Mucosa of descending colon (tissue), 3 donors: ENCODE measurements at places on chromosomes 3 and 15. TPM values are rescaled to one million over a fixed set of nuclear protein-coding genes. Genes with fewer than 3 reads are reported as not detected.

CCR8 gene
- total RNA-seq, result 0.36 TPM

CHDH gene
- total RNA-seq, result 24.1 TPM

DNA sequence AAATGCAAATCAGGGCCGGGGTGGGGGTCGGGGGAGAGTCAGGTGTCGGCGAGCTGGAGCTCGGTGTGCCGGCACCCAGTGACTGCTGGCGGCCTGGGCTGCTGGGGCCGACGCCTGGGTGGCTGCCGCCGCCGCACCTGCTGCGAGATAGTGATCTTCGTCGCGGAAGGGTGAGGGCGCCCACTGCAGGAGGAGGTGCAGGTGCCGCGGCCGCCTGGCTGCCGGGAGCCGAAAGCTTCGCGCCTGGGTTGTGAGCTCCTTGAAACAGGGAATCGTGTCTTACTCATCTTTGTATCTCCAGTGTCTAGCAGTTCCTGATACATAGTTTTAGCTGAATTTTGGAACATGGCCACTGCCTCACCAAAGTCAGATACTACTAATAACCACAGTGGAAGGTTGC, 64.0 kb upstream of the CPOX start:
- DNase-seq, result peak; percentile 49

DNA sequence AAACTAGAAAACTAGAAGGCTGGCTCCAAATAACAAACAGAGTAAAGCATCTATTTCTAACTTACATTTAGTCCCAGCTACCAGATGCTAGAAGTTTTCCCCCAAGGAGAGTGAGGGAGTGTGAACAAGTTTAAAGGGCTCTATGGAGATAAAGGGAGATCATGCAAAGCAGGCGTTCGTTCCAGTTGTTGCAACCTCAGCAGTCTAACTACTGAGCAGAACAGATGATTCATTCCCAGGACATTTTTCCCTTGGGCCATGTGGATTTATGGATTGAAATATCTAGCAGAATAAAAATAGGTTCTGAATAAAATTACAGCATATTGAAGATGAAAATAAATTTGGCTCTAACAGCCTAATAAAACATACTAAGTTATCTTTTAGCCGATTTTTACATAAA, 154.8 kb upstream of the TTC14 start:
- DNase-seq, result no peak

RPUSD2 gene
- 9.4 TPM for total RNA-seq

GRCh38 chr3:6805236-6805635, 55.7 kb upstream of the GRM7 start:
- no peak for DNase-seq

ISLR2 gene
- 1.1 TPM for total RNA-seq

LRRFIP2 gene
- 128 TPM for total RNA-seq

GRCh38 chr3:116306720-116307119, 138.6 kb downstream of the LSAMP start:
- DNase-seq, result no peak

GRCh38 chr3:63030666-63031065, 155.4 kb upstream of the CADPS start:
- DNase-seq, result no peak

RASGRP1 gene
- 2.6 TPM for total RNA-seq

DNA sequence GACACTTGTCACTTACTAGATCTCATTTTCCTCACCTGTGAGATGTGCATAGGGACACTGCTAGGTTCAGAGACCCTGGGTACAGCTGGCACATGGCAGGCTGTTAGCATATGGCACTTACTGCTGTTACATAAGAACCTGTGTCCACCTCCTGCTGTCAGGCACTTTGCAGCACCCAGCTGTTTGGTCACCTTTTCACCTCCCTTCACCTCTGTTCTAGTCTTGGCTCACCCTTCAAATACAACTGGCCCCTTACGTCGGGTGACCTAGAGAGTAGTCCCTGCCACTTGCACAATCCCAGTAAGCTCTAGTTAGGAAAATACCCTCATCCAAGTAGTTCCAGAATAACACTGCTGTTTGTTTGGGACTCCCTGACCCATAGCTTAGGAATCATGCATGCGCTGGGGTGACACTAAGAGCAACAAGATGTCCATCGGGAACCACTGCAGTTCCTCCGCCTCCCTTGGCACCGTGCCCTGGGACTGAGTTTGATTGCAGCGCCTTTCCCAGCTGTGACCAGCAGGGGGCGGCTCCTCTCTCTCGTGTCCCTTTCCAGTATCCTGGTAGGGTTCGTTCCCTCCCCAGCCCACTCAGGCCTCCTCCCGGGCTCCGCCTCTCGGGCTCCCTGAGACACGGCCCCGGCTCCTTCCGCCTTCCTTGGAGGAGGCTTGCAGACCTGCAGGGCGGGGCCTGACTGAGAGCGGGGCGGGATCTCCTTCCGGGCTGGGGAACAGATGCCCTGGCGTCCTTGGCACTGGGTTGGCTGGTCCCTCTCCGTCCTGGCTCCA, 78.6 kb downstream of the ABHD5 start:
- DNase-seq, result peak; percentile 100

DNA sequence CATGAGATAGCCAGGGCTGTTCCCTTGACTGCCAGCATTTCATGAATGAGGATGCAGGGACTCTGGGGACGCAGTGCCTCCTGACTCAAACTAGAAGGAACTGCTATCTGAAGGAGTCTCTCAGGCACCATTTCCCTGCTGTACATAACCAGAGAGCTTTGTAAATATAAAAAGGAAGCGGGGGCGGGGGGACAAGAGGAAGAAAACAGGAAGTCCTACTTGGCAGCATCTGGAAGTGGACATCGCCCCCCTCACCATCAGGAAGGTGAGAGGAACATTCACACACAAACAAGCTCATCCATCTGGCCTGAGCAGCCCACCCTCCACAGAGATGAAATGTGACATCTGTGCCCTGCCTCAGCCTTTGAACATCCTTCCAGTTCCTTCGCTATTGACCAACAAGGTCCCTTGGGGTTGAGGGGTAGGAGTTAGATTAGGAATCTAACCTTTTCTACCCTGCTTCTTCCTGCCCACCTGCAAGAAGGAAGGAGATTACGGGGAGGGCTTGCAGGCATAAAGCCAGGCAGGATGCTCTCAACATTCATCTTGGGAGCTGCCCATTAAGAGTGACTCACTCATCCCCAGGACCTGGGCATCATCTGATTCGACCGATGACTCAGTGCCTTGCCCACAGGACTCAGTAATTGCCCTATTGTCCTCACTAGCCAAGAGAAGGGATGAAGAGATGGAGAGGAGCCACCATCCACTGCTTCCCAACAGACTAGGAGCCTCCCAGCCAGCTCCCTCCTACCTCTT, 31.9 kb downstream of the SH3BP5 start:
- no peak for DNase-seq

DNA sequence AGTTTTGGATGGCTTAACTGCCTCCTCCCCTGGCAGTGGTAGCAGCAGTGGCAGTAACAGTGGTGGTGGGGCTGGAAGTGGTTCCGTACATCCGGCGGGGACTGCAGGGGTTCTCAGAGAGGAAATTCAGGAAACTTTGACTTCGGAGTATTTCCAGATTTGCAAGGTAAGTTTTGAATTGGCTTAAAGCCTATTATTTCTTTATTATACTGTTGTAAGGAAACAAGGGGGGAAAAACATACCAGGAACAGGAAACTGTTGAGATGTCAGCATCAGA, 1.5 kb downstream of the STXBP5L start:
- DNase-seq, result no peak

- DNase-seq, result no peak
Observed at GRCh38 chr3:114080201-114080600, 23.7 kb downstream of the QTRT2 start.

DNA sequence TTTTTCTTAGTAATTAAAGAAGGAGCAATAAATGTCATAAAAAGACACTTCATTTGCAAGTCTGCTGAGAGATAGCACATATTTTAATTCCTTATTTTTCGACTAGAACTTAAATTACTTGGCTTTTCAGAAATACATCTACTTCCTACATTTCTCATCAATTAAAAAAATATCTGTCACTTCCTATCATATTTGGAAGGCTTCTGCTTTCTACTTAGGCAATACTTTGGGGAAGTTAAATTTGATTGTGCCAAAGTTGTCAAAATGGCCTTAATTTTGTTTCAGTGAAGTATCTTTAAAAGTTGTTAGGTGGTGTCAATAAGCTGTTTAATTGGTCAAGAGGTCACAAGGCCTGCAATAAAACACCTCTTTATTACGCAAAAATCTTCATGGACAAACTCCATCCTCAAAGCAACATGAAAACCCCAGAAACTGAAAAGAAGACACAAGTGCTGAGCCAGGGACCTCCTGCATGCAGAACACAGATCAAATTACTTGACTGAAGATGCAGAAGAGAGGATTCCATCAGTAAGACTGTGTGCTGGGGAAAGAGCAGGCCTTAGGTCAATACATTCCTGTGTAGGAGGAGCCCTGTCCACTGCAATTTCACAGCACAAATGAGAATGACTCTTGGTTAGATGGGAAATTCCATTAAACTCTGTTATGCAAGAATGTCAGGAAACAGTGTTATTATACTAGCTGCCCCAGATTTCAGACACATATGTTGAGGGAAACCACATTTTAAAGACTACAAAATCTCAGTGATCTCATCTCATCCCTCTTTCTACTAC, 48.0 kb upstream of the FSTL1 start:
- no peak for DNase-seq

- DNase-seq, result no peak
Observed at GRCh38 chr3:31659246-31659645, 126.5 kb downstream of the STT3B start.

GRCh38 chr15:55917881-55918296, 75.5 kb downstream of the NEDD4 start:
- DNase-seq, result no peak

C15orf62 gene
- 0.63 TPM for total RNA-seq

DNA sequence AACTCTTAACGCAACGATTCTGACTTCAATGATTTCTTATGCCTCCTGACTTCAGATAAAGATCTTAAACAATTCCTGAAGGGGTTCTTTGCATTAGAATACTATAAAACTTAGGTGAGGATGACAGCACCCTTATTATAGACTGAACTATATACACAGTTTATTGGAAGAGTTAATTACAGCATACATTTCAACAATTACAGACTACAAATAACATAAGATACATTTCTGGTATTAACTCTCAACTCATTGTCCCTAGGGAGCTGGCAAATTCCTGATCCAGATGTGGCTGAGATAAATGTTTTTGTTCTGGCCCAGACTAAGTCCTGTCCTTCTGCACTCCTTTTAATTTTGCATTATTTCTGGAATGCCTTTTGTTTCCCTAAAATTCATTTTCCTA, 155.5 kb upstream of the TMC3 start:
- no peak for DNase-seq

- peak; percentile 84 for DNase-seq
Observed at GRCh38 chr3:45659661-45660566, 29.3 kb upstream of the SACM1L start.

DNA sequence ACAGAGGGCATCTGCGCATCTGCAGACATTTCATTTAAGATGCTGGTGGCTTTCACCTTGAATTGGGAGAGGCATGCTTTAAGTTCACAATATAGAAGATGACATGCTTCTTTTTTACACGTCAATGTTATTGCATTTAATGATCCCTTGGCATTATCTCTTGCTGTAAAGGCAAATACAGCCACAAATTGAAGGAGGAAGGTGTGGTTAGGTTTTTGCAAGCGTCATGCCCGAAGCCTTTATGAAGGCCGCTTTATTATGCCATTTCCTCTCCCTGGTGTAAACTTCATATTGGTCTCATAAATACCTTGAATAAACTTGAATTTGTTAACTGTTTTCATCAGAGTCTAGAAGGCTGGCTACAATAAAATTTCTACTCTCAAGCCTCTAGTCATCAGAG, 212.7 kb downstream of the PDZRN3 start:
- peak; percentile 60 for DNase-seq

DNA sequence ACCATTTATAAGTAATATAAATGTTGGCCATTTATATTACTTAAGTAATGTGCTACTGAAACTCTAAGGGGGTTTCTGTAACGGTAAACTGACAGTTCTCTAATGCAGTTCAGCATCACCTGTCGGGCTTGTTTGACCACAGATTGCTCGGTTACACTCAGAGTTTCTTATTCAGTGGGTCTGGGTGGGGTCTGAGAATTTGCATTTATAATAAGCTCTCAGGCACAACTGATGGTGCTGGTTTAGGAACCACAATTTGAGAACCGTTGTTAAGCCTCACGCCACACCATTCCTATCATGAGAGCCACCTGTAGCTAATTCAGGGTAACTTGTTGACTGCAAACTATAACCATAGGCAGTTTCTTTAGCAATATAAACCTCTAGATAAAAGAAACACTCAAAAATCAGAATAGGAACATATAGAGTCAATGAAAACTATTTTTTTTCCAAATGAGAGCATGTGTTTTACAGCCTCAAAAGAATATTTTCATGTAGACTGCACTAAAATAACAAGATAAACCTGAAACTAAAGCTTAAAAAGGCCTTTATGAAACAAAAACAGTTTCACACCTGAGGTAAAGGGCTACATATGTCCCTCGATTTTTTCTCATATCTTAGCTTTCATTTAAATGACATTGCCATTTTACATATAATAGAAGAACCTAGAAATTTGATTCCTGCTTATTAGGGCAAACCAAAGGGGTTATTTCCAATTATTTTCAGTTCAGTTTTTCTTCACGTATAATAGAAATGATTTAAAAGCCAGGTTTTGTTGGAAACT, 604.8 kb downstream of the UNC13C start:
- no peak for DNase-seq

CCR9 gene
- not detected for total RNA-seq

SNAPC5 gene
- 17.5 TPM for total RNA-seq

- no peak for DNase-seq
Observed at GRCh38 chr3:125436921-125437320, 61.8 kb upstream of the ZNF148 start.

DNA sequence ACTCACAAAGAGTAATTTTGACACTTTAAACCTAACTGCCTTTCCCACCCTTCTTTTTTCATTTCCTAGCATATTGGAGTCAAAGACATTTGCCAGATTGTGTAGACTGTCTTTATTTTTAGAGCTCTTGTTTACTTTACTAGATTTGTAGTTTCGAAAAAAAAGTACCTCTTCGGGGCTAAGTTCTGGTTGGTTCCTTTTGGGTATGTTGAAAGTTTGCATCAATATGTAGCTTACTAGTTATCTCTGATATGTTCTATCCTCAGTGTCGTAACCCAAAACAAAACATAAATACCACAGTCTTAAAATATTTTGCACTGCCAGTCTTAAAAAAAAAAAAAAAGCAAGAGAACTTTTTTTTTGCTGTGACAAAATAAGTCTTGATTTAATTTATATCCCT, 52.2 kb downstream of the REC114 start:
- DNase-seq, result no peak

DBR1 gene
- total RNA-seq, result 11.6 TPM

GRCh38 chr3:126582311-126582710, 23.6 kb upstream of the C3orf22 start:
- no peak for DNase-seq

GRCh38 chr3:25424614-25425013, 3.4 kb upstream of the RARB start:
- no peak for DNase-seq
